NCI-H524 treated with DMSO at 0.1 percent for 48 hours (cell line): ENCODE measurements at places on chromosomes 5 and 9.

- no peak for DNase-seq
Observed at GRCh38 chr5:67221487-67222242, 25.1 kb upstream of the CD180 start.

DNA sequence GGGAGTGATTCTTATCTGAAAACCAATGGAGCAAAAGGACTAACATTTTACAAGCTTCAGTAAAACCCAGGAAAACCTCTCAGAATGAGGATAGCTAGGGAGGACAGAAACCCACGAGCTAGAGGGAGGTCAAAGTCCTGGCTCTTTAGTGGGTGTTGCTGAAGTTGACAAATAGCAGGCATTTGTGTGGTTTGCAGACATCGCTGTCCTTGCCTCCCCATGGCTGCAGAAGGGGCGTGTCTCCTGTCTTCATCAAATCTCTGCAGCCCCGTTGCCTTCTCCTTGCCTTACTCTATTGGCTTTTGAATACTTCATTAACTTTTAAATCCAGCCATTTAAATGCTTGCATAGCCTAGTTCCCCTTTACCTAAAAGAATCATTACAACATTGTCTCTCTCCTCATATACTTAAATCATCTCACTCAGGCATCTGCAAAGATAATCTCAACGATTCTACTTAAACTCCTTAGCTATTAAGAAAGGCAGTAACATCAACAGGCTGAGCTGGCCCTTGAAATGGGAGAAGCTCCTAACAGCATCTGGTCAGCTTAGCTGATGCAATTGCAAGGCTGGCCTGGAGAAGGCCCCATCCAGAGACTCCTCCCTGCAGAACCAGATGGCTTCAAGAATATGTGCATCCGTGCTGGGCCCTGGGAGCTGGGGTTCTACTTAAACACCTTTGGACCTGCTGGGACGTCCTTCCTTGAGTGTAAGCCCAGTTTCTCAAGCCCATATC, 152.8 kb upstream of the TAS2R1 start:
- DNase-seq, result peak; percentile 99

DNA sequence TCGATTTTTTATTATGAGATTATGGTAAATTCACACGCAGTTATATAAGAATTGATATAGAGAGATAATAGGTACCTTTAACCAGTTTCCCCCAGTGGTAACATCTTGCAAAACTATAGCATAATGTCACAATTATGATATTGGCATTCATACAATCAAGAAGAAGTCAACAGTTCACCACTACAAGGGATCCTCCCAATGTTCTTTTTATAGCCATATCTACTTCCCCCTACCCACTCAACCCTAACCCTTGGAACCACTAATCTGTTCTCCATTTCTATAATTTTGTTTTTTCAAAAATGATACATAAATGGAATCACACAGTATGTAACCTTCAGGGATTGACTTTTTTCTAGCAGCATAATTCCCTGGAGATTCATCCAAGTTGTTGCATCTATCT, 9.8 kb downstream of the ACTL7B start:
- DNase-seq, result no peak

DNA sequence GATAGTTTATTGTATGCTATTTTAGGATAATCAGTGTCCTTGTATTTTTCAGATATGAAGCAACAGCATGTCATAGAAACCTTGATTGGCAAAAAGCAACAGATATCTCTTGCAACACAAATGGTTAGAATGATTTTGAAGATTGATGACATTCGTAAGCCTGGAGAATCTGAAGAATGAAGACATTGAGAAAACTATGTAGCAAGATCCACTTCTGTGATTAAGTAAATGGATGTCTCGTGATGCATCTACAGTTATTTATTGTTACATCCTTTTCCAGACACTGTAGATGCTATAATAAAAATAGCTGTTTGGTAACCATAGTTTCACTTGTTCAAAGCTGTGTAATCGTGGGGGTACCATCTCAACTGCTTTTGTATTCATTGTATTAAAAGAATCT, 14.5 kb downstream of the CCT5 start:
- DNase-seq, result no peak

GRCh38 chr5:155460501-155460931, 447.0 kb downstream of the KIF4B start:
- DNase-seq, result no peak

- no peak for DNase-seq
Observed at GRCh38 chr5:139341187-139341688, 416 bp upstream of the PAIP2 start.

DNA sequence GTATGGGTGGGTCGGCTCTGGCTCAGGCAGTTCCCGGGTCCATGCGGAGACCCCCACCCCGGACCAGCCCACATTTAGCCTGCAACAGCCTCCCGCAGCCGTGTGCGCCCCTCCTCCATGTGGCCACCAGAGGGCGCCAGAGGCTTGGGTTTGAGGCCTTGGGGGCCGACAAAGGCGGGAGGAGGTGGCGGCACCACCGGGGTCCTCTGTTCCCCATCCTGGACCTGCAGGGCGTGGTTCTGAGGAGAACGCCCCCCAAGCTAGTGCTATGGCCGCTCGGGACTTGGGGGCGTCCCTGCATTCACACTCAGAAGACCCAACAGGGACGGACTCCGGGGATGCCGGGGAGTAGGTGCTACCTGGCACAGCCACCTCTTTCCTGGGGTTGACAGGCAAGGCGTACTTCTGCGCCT, 16.5 kb downstream of the ASS1 start:
- peak; percentile 37 for DNase-seq

GRCh38 chr5:93252165-93252564, 328.9 kb downstream of the NR2F1-AS1 start:
- no peak for DNase-seq

DNA sequence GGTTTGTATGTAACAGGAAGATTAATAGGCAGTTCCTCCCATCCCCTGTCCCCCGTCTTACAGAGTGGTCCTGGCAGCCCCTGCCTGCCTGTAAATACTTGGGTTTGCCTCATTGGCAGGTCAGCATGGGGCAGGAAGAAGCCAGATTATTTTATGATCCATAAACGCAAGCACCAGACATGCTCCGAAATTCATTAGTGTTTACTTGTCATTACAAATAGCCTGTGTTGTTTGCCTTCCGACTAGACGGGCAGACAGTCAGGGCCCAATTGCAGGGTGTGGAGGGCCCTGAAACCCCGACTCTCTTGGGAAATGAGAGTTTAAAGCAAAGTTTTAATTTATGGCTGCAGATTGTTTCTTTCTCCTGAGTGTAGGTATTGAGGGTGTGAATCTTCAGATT, 97.2 kb downstream of the RALGPS1 start:
- DNase-seq, result no peak
